Smooth muscle cell of the brain vasculature (primary cell): ENCODE measurements at places on chromosomes 2 and 18.

GRCh38 chr2:76512201-76512820 is 801.6 kb upstream of the GCFC2 start:
- no peak for DNase-seq

DNA sequence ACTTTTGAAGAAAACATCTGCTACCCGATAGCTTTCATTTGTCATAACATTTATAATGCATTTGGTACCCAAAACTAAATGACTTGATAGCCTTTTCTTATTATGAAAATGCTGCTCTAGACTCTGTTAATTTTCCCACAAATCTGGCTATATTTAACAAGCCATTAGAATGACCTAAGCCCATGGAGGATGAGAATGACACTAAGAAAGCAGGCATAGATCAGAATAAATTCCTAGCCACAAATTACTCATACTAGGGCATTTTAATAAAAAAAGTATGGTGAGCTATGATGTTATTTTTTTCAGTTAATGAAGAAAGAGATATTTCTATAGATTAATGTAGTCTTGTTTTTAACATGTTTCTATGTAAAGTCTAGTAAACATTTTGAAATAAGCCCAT is 1728.3 kb downstream of the SUCLG1 start:
- no peak for DNase-seq

- DNase-seq: no peak
These were observed 64.1 kb downstream of the SLC66A2 start for GRCh38 chr18:79887181-79888000.

DNA sequence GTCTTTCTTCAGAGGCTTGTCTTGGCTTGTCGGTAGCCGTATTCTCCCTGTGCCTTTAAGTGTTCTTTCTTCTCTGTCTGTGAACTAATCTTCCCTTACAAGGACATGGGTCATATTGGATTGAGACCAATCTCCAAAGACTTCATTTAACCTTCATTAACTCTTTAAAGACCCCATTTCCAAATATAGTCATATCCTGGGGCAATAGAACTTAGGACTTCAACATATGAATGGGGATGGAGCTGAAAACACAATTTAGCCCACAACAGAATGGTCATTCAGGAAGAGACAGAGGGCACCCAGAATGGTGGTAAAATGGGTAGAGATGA is 82.1 kb upstream of the TANK start:
- DNase-seq: no peak

- DNase-seq: no peak
These were observed 5.9 kb downstream of the NEU4 start for GRCh38 chr2:241814643-241815476.

- DNase-seq: no peak
These were observed 38.2 kb upstream of the KLHL29 start for GRCh38 chr2:23346781-23347180.
